ENCODE measurements at places on chromosomes 16 and 17. TPM values are rescaled to one million over a fixed set of nuclear protein-coding genes. Genes with fewer than 3 reads are reported as not detected.

MYO15A gene
- total RNA-seq: 0.31 TPM

DNA sequence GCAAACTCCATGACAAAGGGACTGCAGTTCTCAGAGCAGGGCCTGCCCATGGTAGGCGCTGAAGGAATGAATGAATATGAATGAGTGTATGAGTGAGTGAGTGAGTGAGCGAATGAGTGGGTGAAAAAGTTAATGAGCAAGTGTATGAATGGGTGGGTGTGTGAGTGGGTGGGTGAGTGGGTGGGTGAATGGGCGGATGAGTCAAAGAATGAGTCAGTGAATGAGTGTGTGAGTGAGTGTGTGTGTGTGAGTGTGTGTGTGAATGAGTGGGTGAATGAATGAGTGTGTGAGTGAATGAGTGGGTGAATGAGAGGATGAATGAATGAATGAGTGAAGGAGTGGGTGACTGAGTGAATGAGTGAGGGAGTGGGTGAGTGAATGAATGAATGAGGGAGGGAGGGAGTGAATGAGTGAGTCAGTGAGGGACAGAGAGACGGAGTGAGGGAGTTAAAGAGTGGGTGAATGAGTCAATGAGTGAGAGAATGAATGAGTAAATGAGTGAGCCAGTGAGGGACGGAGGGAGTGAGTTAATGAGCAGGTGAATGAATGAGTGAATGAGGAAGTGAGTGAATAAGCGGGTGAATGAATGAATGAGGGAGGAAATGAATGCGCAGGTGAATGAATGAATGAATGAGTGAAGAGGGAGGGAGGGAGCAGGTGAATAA is 11.1 kb upstream of the CHMP6 start:
- no peak for DNase-seq

GRCh38 chr17:1398931-1399678 is 917 bp downstream of the YWHAE start:
- DNase-seq: no peak

DNA sequence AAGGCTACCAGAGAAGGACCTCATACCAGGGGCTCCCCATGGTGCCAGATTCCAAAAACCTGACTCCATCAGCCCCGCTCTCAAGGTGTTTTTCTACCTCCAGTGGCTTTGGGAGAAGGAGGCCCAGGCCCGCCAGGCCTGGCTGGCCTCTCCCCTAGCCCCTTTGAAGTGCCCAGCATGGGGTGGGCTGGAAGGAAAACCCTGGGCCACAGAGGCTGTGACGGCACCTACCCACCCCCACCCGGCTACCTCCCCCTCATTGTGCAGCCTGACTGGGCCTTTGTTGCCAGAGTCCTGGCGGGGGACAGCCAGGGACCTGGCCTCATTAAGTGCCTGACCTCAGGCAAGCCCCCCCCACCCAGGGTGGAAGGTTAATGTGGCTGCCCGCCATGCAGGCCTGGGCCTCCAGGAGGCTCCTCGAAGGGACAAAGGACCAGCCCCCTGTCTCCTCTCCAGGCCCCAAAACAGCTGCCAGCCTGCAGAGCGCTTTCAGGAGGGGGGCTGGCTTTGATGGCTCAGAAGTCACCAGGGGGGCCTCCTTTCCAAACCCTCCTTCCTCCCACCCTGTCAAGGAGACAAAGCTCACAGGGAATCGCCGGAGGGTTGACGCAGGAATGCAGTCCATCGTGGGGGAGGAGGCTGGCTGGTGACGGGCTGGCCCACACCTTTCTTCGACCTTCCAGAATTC is 159.4 kb downstream of the ZNF423 start:
- no peak for DNase-seq

GRCh38 chr17:61401389-61402072 is 1.9 kb downstream of the TBX2 start:
- DNase-seq: no peak

DNA sequence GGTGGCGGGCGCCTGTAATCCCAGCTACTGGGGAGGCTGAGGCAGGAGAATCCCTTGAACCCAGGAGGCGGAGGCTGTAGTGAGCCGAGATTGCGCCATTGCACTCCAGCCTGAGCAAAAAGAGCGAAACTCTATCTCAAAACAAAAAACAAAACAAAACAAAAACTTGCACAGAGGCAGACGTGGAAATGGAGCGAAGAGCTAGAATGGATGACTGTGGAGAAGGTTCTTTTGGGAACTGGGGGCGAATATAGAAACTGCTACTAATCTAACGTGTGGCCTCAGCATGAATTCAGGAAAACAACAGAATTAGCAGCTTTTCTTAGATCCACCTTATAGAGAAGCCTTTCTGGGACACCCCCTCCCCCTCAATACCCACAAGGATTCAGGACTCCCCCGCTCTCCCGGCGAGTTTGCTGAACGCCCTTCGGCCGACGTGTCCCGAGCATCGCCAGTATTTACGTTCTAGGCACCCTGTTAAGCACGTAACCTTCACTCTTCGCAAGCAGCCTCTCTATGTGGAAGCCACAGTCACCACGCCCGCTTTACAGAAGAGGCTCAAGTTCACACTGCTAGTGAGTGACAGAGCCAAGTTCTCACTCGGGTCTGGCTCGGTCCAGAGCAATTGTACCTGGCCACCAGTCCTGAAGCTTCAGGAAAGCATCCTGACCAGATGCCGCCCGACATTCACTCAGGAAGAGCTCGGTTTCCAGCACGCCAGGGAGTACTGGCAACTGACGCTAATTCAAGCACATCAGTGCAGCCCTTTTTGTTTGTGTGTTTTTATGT is 13.3 kb upstream of the ABR start:
- DNase-seq: no peak

GRCh38 chr16:1790611-1791255 is 2.8 kb downstream of the IGFALS start:
- DNase-seq: no peak

DNA sequence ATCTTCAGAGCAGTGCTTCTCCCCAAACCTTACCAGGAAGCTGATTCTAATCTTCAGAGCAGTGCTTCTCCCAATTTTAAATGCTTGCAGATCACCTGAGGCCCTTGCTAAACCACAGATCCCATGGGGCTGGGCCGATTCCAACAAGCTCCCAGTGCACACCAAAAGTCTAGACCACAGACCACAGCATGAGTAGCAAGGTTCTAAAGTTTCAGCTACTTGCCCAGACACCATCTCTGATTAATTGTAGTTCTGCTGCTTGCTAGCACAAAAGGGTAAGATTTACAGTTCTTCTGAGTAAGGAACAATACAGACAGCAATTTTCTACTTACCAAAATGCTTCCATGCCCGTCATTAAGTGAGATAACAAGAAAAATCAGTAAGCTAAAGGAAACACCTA is 12.2 kb downstream of the CLEC3A start:
- DNase-seq: no peak

- peak; percentile 41 for DNase-seq
Measured at GRCh38 chr17:77506371-77506991, 365.7 kb downstream of the SEC14L1 start.

- no peak for DNase-seq
Measured at GRCh38 chr17:43406676-43407645, 8.2 kb downstream of the ARL4D start.

DNA sequence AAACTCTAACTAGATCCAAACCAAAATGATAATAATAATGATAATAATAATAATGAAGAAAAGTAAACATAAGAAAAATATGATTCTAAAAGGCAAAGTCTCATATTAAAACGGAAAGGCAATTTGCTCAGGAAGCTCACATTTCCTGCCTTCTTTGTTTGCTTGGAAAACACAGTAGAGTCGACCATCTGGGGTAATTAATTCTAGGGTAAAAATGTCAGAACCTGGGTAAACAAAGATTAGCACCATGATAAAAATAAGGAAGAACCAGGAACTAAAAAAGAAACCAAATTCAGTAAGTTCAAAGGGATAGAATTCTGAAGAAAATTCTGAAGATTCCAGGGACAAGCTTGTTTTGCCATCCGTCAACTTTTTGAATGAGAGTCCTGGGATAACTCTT is 16.2 kb downstream of the KRABD2 start:
- no peak for DNase-seq

DNA sequence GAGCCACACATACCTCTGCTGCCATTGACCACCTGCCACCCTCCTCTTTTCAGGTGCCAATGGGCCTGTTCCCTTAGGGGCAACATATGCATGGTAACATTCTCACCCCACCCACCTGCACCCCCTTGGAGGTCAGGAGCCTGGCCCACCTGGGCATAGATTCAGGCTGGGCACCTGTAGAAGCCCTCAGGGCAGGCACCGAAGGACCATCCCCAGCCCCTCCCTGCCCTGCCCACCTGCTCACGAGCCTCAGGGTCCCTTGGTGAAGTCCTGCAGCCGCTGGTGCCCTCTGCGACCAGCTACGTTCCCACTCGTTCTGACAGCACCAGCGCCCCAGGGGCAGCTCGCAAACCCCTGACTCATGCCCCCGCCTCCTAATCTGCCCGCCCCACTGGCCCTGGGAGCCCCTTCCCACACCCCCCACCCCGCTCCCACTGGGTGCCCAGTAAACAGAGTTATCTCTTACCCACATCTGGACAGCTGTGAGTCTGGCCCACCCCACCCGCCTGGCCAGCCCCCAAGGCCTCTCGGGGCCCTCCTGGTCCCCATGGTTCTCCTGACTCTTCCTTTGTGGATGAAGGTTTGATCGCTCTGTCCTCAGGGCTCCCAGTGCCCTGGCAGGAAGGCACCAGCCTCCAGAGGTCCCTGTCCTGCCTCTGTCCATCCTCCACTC is at the start of gene SLC4A1:
Gene SLC4A1, minus strand, starts transcription at position 318 of the 673 bp plus-strand sequence. CDS start 5,269 bp downstream, outside the sequence.
- DNase-seq: no peak

TBC1D3G gene
- not detected for total RNA-seq

All from CD8-positive, alpha-beta memory T cell (primary cell).